Fibroblast of lung (primary cell): ENCODE measurements at places on chromosomes 11 and 22. TPM values are rescaled to one million over a fixed set of nuclear protein-coding genes. Genes with fewer than 3 reads are reported as not detected.

Gene PDE3B
- total RNA-seq, result 9.2 and 11.2 TPM in 2 replicates

Gene PHLDA2
- total RNA-seq, result 4.1 and 6.8 TPM in 2 replicates

Gene GLYAT
- total RNA-seq, result not detected in 2 replicates

Gene SLC17A6
- total RNA-seq, result not detected in 2 replicates

Gene SLC6A5
- total RNA-seq, result not detected in 2 replicates

Gene SMIM35
- total RNA-seq, result not detected in 2 replicates

Gene PDE2A
- total RNA-seq, result 0.50 and 0.77 TPM in 2 replicates

Gene NLRP14
- total RNA-seq, result under 0.01 and 0.17 TPM in 2 replicates

Gene CCDC87
- total RNA-seq, result 0.26 and 0.33 TPM in 2 replicates

DNA sequence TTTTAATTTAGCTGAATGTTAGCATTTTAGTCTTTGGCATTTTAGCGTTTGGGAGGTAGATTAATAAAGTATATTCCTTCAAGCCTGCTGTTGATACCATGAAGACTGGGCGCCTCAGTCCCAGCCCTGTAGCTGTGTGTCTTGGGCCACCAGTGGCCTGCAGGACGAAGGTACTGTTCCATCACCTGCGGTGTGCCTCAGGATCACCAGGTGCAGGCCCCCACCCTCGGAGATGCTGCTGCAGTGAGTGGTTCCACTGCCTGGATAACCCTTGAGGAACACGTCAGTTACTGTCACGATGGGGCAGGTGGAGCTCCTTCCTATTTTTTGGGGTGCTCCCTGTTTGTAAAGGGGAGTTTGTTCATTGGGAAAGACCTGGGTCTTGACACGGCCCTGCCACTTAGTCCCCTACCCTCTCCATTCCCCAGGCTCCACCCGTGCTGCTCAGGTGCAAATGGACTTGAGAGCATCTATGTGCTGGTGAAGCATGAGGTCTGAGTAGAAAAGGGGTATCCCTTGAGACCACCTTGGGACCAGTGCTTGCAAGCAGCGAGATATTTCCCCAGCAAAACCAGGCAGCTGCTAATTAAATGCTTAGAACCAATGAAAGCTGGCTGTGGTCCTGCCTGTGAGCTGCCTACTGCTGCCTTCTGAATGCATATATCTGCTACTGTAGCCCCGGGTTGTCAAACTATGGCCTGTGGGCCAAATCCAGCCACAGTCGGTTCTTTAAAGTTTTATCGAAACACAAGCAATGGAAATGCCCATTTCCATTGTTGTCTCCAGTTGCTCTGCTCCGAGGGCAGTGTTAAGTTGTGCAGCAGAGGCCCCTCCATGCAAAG, 28.7 kb downstream of the INCENP start:
- no peak overlapping the region for H3K27ac ChIP-seq
- H3K36me3 ChIP-seq, result peaks cover 17% of the 10 kb centered on the region
- no peaks in the 10 kb centered on the region for H3K27me3 ChIP-seq
- H3K4me1 ChIP-seq, result no peaks in the 10 kb centered on the region
- no peak overlapping the region for H3K4me3 ChIP-seq

DNA sequence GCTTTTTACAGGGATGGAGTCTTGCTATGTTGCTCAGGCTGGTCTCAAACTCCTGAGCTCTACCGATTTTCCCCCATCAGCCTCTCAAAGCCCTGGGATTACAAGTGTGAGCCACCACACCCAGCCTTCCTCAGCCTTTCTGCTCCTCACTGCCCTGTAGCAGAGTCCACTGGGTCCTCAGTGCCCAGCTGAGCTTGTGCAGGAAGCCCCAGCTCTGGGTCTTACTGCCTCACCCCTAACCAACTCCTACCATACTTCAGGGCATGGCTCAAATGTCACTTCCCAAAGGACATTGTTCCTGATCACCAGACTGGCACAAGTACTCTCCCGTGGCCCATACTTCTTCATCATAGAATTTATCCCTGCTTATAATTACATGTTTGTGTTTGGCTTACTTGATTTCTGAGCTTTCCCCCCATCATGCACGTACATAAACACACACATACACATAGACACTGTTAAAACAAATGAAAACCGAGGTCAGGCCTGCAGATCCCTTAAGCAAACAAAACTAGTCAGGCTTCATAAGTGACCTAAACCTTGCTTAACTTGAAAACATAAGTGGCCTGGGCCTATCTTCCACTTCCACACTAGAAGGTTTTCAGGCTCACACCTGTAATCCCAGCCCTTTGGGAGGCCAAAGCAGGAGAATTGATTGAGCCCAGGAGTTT, 14.0 kb upstream of the SLC43A3 start:
- no peak overlapping the region for H3K27ac ChIP-seq
- H3K36me3 ChIP-seq, result no peaks in the 10 kb centered on the region
- no peak overlapping the region for H3K4me3 ChIP-seq
- no peaks in the 10 kb centered on the region for H3K4me1 ChIP-seq

DNA sequence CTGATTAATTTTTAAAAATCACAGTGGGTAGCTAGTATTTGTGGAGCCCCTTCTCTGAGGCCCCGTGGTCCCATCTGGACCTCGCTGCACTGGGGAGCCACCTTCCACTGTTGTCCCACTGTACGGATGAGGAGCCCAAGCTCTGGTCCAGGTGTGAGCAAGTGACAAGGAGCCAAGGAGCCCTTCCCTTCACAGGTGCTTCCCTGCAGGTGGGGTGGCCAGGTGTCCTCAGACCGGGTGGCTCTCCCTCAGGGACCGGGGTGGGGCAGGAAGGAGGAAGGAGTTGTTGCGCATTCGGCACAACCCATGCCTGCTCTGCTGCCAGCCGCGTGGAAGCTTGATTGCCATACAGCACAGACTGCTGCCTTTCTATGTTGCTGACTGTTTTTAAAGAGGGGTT, 10.4 kb upstream of the SEPTIN5 start:
- no peak for DNase-seq
- peaks cover 7% of the 10 kb centered on the region for H3K27me3 ChIP-seq
- no peaks in the 10 kb centered on the region for H3K4me1 ChIP-seq
- no peak overlapping the region for H3K4me3 ChIP-seq

DNA sequence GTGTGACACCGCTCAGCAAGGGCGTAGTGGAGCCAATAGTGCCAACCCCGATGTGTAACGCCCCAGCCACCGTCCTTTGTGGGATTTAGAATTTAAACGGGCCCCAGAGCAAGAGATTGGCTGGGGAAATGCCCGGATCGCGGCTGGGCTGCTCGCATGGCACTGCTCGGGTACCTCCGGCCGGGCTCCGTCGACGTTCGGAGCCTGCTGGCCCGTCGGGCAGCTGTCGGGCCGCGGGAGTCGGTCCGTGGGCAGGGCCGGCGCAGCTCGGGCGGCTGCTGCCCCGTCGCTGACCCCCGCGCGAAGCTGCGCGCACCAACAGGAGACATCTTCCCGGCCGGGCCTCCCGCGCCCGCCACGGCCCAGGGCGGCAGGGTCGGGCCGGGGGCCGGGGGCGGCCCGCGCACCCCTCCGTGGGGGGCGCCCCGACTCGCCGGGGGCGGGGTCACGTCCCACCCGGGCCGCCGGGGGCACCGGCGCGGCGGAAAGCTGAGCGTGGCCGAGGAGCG, 1.3 kb upstream of the KDM2A start:
- peaks cover 5% of the 10 kb centered on the region for H3K4me1 ChIP-seq
- no peak for DNase-seq
- no peaks in the 10 kb centered on the region for H3K27me3 ChIP-seq
- H3K4me3 ChIP-seq, result no peak overlapping the region

GRCh38 chr22:37476389-37477329, 9.5 kb downstream of the MFNG start:
- peaks cover 23% of the 10 kb centered on the region for H3K27me3 ChIP-seq
- no peak overlapping the region for H3K4me3 ChIP-seq
- no peak for DNase-seq
- H3K36me3 ChIP-seq, result no peaks in the 10 kb centered on the region

- peak overlapping the region; percentile 38 for H3K27ac ChIP-seq
- H3K4me1 ChIP-seq, result peaks cover 4% of the 10 kb centered on the region
- H3K4me3 ChIP-seq, result peak overlapping the region; percentile 98
- DNase-seq, result peak; percentile 28
- no peaks in the 10 kb centered on the region for H3K27me3 ChIP-seq
Measured at GRCh38 chr11:95925011-95925410, 1.1 kb upstream of the MTMR2 start.

DNA sequence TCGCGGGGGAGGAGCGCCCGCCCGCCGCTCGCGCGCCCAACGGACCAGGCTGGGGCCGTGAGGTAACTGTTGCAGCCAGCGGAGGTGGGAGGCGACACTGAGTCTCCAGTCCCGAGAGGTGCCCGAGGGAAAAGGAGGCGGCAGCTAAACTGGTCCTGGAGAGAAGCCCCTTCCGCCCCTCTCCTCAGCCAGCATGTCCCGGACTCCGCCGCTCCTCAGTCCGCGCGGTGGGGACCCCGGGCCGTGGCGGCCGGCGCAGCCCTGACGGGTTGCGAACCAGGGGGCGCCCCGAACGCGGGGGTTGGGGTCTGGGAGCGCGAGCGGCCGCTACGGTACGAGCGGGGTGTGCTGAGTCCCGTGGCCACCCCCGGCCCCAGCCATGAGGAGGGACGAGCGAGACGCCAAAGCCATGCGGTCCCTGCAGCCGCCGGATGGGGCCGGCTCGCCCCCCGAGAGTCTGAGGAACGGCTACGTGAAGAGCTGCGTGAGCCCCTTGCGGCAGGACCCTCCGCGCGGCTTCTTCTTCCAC, at the start of gene PDE3B:
PDE3B (plus strand) TSS at position 108 of the 529 bp plus-strand sequence; CDS start at position 380, 272 bp downstream.
- H3K27me3 ChIP-seq, result no peaks in the 10 kb centered on the region
- H3K4me1 ChIP-seq, result no peaks in the 10 kb centered on the region
- peak; percentile 56 for DNase-seq
- no peaks in the 10 kb centered on the region for H3K36me3 ChIP-seq
- H3K4me3 ChIP-seq, result peak within 1 kb of the TSS; percentile 85

- H3K27ac ChIP-seq, result no peak overlapping the region
- H3K4me1 ChIP-seq, result no peaks in the 10 kb centered on the region
- H3K27me3 ChIP-seq, result no peaks in the 10 kb centered on the region
- no peaks in the 10 kb centered on the region for H3K36me3 ChIP-seq
- H3K4me3 ChIP-seq, result no peak overlapping the region
Measured at GRCh38 chr11:15707194-15707593, 592.5 kb downstream of the INSC start.

- DNase-seq, result no peak
- no peaks in the 10 kb centered on the region for H3K27me3 ChIP-seq
- H3K4me3 ChIP-seq, result no peak overlapping the region
- H3K36me3 ChIP-seq, result peaks cover 6% of the 10 kb centered on the region
Measured at GRCh38 chr22:17817079-17817478, 42.8 kb upstream of the BID start.

DNA sequence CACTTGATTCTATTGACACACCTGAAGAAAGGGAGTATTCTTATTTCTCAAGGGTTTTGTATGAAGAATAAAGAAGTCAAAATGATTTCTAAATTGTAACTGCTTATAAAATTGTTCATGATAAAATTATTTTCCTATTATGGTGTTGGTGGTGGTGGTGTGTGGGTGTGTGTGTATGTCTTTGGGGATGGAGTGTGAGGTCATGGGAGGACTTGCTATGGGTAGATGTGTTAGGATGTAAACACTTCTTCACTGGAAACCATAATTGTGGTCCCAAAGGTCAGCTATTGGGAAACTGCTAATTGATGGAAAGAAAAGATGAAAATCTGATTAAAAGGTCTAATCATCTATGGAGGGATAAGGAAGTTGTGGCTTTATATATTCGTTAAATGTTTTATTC, 5.1 kb downstream of the TRIM22 start:
- H3K4me3 ChIP-seq, result no peak overlapping the region
- DNase-seq, result no peak
- H3K36me3 ChIP-seq, result peaks cover 7% of the 10 kb centered on the region

- no peak overlapping the region for H3K27ac ChIP-seq
- peak; percentile 88 for DNase-seq
- no peaks in the 10 kb centered on the region for H3K4me1 ChIP-seq
- H3K36me3 ChIP-seq, result no peaks in the 10 kb centered on the region
Measured at GRCh38 chr11:99370549-99371216, 349.9 kb downstream of the CNTN5 start.

DNA sequence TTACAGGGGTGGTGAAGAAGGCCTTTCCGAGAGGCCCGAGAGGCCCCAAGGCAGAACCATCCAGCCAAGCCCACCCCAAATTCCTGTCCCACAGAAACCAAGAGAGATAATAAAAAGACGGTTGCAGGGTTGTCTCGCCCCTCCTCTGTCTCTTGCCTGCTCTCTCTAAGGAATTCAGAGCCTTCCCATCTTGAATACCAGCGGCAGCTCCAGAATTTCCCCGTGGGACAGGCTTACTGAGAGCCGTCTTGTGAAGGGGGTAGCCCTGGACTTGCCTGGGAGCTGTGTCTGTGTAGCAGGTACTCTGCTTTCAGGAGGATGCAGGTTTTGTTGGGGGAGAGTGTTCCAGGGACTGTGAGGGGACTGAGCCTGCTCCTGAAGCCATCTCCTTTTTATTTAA, 9.6 kb upstream of the EIF3D start:
- H3K4me3 ChIP-seq, result no peak overlapping the region
- H3K36me3 ChIP-seq, result no peaks in the 10 kb centered on the region
- no peak overlapping the region for H3K27ac ChIP-seq
- H3K27me3 ChIP-seq, result peaks cover 8% of the 10 kb centered on the region
- peaks cover 4% of the 10 kb centered on the region for H3K4me1 ChIP-seq
- no peak for DNase-seq

DNA sequence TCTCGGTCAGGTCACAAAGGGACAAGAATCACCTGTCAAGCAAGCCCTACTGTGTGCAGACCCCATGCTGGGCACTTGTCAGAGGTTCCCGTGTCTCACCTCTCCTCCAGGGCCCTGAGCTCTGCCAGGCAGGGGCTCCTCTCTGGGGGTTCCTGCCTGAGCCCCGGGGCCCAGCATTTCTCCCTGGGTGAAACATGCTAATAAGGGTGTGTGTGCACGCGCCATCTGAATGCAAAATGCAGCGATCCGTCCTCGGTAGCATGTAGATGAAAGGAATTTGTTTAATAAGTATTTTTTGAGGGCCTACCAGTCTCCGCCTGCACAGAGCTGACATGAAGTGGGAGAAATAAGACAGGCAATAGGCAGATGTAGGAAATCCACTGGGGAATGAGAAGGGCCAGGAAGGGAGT, 5.8 kb downstream of the ELFN2 start:
- peaks cover 36% of the 10 kb centered on the region for H3K27me3 ChIP-seq
- no peaks in the 10 kb centered on the region for H3K4me1 ChIP-seq
- H3K27ac ChIP-seq, result no peak overlapping the region

- H3K4me1 ChIP-seq, result peaks cover 2% of the 10 kb centered on the region
- no peaks in the 10 kb centered on the region for H3K36me3 ChIP-seq
- H3K4me3 ChIP-seq, result no peak overlapping the region
- peak; percentile 48 for DNase-seq
- H3K27ac ChIP-seq, result no peak overlapping the region
Measured at GRCh38 chr22:19109198-19110063, 12.8 kb downstream of the DGCR2 start.

GRCh38 chr11:93741882-93742226, 382 bp downstream of the C11orf54 start:
- peak overlapping the region; percentile 95 for H3K27ac ChIP-seq
- peaks cover 6% of the 10 kb centered on the region for H3K36me3 ChIP-seq
- DNase-seq, result peak; percentile 67
- H3K4me1 ChIP-seq, result peaks cover 3% of the 10 kb centered on the region
- H3K27me3 ChIP-seq, result no peaks in the 10 kb centered on the region
- H3K4me3 ChIP-seq, result peak overlapping the region; percentile 98

DNA sequence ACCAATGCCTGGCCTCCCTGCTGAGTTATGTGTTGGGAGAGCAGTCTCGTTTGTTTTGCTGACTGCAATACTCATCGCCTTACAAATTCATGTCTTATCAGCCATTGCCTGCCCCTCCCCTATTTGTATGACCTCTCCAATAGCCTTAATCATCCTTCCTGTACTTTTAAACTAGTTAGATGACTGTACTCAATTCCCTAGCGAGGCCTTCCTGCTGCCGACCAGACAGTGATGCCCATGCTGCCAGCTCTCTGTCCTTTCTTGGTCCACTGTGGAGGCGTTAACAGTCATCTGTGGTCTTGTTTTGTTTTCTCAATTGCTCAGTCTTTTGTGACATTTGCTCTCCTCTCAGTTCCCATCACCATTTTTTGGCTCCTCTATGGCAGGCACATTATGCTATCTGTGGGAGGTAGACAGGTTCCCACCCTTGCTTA, 20.3 kb upstream of the YPEL1 start:
- H3K36me3 ChIP-seq, result peaks cover 7% of the 10 kb centered on the region
- no peak overlapping the region for H3K4me3 ChIP-seq
- peaks cover 17% of the 10 kb centered on the region for H3K4me1 ChIP-seq
- DNase-seq, result peak; percentile 85
- peak overlapping the region; percentile 42 for H3K27ac ChIP-seq
